Lung (tissue), 17 donors: ENCODE measurements at places on chromosomes 5 and 9. TPM values are rescaled to one million over a fixed set of nuclear protein-coding genes. Genes with fewer than 3 reads are reported as not detected.

GPR150 gene
- 0.34 TPM for total RNA-seq

STX17 gene
- total RNA-seq, result 28.7 TPM

SVEP1 gene
- 32.6 TPM for total RNA-seq

CCDC192 gene
- total RNA-seq, result not detected
